ENCODE measurements at places on chromosomes 5 and 9.

GRCh38 chr5:178312880-178313282 is 80.3 kb upstream of the PHYKPL start:
- DNase-seq = peak; percentile 21

DNA sequence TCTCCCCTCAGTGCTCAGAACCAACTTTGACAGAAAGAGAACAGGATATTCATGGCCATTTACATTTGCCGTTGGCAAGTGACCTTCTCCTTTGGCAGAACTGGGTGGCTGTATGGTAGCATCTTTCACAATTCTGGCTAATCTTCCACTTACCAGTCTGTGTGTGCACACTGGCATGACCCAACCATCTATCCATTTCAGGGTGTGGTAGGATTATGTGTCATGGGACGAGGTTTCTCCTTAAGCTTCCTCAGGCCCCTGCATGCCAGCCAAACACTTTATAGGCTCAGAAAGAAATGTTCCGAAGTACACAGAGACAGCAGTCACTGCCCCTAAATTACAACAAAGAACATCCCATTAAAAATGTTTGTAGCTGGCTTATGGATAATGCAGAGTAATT is 497.1 kb downstream of the NFIB start:
- no peak for DNase-seq

- DNase-seq = peak; percentile 70
These were observed 14.0 kb downstream of the FAM13B start for GRCh38 chr5:138018849-138019248.

DNA sequence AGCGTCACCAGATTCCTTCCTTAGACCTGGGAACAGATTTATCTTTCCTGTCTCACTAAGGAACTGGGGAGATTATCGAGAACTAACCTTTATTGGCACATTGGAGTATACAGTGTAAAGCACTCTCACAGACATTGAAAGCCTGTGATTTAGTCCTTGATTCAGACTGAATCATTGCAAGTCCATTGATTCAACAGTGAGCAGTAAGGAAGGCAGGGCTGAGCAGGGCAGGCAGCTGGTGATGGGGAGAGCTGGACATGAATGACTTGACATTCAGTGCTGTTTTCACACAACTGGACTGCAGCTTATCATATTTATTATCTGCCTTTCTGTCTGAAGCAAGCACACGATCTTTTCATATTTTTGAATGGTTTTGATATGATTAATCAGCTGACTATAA is 16.2 kb downstream of the ISOC1 start:
- no peak for DNase-seq

DNA sequence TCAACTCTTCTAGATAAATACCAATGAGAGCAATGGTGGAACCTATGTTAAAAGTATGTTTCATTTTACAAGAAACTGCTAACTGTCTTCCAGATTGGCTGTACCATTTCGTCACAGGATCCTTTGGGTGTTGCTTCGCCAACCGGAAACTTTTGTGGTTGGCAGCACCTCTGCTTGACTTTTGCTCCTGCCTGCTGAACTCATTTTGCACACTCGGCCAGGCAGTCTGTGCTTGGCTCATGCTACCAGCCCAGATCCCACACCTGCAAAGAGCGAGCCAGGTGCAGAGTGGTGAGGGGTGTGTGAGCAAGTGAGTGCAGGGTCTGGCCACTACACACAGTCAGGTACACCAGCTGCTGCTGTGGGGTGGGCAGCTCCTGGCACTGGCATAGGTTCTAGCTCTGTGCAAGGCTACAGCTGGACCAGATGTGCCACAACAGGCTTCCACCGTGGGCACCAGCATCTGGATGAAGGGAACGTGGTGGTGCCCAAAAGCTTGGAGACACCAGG is 422.3 kb downstream of the PRR16 start:
- DNase-seq = no peak

DNA sequence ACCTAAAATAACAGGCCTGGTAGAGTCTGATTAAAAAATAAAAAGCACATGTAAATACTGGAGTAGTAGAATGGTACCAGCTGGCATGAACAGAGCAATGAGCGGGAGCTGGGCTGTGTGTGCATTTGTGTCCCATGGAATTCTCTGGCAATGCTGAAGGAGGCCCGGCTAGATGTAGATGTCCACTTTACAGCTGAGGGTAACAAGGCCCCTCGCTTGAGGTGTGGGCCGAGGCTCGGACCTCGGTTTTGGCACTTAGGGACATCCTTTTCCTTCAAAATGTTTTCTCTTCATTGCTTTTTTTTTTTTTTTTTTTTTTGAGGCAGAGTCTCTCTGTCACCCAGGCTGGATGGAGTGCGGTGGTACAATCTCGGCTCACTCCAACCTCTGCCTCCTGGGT is 1.5 kb upstream of the FGD3 start:
- DNase-seq = no peak

DNA sequence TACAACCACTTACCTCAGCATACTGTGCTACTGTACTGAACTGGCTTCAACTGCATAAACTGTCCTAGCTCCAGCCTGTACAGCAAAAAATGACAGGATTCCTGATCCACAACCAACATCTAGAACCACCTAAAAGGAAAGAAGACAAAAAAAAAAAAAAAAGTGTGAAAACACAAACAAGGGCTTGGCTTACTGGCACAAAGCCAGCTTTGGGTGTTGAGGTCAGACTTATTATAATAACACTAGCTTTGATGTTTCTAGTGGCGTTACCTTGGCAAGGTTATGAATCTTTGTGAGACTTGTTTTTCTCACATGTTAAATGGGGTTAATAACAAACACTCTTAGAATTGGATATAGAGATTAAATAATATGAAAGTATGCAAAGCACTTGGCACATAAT is 148.5 kb upstream of the PUM3 start:
- no peak for DNase-seq

- no peak for DNase-seq
These were observed 67.1 kb downstream of the ADAMTS2 start for GRCh38 chr5:179278119-179278518.

- DNase-seq = peak; percentile 32
These were observed 17.1 kb downstream of the RFX3 start for GRCh38 chr9:3508521-3509291.

GRCh38 chr5:121503111-121503840 is 348.4 kb upstream of the FTMT start:
- DNase-seq = peak; percentile 28

DNA sequence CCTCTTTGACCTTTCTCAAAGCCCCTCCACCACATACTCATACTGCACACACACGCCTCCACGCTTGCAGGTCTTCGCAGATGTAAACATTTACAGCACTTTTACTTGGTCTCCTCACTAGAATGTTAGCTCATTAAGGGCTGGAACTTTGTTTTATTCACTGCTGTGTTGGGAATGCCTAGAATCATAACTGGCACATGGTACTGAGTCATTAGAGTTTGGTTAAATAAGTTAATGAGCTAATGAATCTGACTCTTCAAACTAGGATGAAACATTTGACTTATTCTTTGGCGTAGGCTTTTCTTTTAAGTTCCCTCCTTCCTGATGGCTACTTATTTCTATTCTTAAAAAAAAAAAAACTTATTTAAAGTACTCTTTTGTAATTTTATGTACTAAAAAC is 28.9 kb downstream of the MAN2A1 start:
- no peak for DNase-seq

- DNase-seq = no peak
These were observed 396.2 kb downstream of the KCTD16 start for GRCh38 chr5:144566747-144567420.

- no peak for DNase-seq
These were observed 225.8 kb upstream of the CDH18 start for GRCh38 chr5:20213803-20214202.

DNA sequence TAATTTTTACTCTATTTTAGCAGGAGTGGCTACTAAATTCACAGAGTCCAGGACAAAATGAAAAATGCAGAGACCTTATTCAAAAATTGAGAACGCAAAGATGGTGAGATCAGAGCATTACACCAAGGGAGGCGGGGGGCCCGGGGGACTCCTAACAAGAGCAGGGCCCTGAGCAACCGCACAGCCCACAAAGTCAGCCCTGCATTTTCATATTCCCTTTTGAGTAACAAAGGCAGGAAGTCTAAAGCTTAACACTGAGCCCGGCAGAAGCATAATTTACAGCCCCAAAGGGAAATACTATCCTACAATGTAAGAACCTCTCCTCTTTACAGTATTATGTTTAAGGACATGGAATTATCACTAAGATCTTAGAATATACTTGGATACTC is 69.4 kb downstream of the TLE1 start:
- no peak for DNase-seq

GRCh38 chr9:72154468-72155285 is 5.4 kb downstream of the GDA start:
- DNase-seq = no peak

GRCh38 chr5:36998578-36998977 is 122.0 kb downstream of the NIPBL start:
- DNase-seq = no peak

GRCh38 chr9:129930743-129931142 is 95.5 kb downstream of the USP20 start:
- no peak for DNase-seq

DNA sequence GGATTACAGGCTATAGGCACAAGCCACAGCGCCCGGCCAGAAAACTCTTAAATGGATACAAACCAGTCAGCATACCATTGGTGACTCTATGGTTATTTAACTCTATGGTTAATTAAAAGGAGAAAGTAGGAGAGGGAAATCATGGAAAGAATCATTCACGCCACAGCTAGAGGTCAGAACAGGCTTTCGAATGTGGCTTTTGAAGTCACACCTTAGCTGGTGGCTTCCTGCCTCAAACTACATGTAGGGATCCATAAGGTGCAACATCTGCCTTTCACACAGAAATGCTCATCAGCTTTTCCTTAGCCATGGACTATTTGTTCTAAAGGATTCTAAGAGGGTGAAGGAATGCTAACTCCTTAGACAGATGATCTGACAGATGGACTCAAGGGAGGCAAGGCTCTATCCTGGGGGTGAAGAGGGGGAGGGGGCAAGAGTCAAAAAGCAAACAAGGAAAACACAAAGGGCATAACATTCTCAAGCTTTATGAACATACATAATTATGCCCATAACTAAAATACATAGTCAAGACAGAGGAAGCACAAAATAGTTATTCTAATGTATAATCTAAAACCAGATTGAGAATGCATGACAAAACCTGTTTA is 130.9 kb downstream of the EFNA5 start:
- no peak for DNase-seq

- no peak for DNase-seq
These were observed 70.6 kb downstream of the LRSAM1 start for GRCh38 chr9:127521919-127522304.

DNA sequence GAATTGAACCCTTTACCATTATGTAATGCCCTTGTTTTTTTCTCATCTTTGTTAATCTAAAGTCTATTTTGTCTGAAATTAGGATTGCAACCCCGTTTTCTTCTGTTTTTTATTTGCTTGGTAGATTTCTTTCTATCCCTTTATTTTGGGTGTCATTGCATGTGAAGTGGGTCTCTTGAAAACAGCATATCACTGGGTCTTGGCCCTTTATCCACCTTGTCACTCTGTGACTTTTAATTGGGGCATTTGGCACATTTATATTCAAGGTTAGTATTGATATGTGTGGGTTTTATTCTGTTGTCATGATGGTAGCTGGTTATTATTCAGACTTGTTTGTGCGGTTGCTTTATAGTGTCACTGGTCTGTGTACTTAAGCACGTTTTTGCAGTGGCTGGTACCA is 117.4 kb upstream of the MARCHF11 start:
- no peak for DNase-seq

GRCh38 chr5:36854402-36855140 is 22.0 kb upstream of the NIPBL start:
- no peak for DNase-seq

DNA sequence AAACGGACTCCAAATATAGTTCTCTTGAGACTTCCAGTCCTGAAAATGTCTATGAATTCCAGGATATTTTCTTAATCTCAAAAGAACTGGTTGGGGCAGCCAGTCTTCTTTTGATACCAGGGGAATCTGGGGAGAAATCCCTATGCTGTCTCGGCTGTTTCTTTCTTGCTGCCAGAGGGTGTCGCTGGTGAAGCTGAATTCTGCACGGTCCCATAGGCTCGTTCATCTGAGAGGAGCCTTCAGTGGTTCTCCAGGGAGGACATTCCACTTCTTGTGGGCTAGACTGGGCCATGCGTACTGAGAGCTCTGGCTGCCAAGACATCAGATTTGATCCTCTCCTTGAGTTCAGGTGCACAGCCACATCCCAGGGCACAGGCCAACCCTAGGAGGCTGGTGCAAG is 155.0 kb upstream of the CLINT1 start:
- peak; percentile 64 for DNase-seq

- peak; percentile 42 for DNase-seq
These were observed at the start of gene NR2F1 for GRCh38 chr5:93582677-93583438. TSS of gene NR2F1 (plus strand) at chr5:93583222. CDS start at chr5:93585024, 1,802 bp downstream.

DNA sequence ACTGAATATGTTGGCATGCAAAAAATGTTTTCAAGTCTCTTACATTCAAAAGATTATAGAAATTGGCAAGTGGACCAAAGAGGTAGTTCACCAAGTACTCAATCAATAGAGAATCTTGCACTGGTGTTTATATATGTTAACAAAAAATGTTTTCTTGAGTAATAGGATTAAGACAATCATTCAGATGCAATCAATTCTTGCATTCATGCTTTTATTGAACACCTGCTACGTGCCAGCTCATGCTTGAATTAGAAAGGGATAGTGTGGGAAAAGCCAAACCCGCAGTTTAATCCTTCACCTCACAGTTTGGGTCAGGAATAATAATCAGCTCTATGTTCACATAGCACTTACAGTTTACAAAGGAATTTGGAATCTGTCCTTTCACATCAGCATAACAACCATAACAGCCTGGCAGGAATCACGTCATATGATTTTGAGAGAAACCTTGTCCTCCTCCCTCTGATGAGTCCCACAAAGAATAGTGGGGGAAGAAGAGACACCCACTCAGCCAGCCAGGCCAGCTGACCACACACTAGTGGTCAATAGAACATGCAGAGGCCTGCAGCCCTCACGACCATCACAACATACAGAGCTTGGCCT is 36.8 kb upstream of the FRRS1L start:
- no peak for DNase-seq

DNA sequence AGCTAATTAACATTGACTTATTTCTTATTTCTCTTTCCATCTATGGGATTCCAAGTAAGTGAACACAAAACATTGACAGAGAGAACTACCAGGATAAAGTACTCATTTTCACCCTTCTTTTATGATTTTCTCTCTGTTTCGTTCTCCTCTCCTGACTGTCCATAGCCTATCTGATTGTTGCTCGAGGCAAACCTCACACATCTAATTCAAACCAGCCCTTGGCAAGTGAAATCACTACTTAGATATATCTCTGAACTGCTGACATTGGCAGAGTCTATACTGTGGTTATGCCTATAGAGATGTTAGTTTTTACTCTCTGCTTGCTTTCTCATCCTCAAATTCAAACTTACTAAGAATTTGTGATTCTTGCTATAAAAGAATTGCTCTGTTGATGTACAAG is 248.8 kb downstream of the ISL1 start:
- DNase-seq = no peak

GRCh38 chr9:132309056-132309455 is 45.7 kb downstream of the SETX start:
- no peak for DNase-seq

- DNase-seq = no peak
These were observed 4.1 kb upstream of the DOCK2 start for GRCh38 chr5:169632946-169633345.

- peak; percentile 5 for DNase-seq
These were observed 496.1 kb downstream of the NFIB start for GRCh38 chr9:13817754-13818278.
